Nephron progenitor cell (in vitro differentiated cells): ENCODE measurements at places on chromosomes 7 and 10.

DNA sequence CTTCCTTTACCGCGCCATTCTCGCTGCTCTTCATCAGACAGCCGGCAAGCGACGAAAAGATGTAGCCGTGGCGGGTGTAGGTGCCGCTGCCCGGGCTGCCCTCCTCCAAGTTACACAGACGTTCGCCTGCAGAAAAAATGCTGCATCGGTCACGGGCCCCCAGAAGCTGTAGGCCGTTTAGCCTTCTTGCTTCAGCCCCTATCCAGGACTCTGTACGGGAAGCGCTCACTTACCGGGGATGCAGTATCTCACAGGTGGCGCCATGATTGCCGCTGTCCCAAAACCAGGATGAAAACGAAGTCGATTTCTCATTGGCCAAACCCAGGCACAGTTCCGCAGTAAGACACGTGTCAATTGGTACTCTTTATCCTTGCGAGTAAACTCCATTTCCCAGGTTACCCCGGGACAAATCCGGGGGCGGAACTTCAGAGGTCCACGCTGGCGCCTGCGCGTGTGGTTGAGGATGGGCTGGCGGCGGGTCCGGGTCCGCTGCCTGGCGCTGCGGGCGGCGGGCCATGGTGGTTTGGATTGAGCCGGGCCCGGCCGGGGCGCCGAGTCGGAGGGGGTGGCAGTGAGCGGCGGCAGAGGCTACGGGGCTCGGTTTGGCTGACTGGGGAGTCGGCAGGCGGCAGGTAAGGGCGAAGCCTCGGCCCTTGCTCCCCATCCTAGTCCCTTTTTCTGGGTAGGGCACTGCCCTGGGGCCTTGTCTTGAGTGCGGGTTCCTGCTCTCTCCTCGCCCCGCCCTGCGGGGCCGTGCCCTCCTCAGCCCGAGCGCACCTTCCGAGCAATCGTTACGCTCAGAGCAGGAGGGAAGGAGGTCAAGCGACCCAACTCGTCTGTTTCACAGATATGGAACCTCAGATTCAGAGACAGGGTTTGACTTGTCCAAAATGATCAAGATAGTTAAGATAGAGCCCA is at the start of the genes EXOSC1 and ZDHHC16:
TSS of gene EXOSC1 (minus strand) at position 285 of the 918 bp plus-strand sequence. CDS start at position 264, 21 bp downstream.
TSS of gene ZDHHC16 (plus strand) at position 454 of the 918 bp plus-strand sequence. CDS start 5,501 bp downstream, outside the sequence.
- peak; percentile 91 for DNase-seq

GRCh38 chr7:3431306-3431705 is 130.3 kb downstream of the SDK1 start:
- DNase-seq = no peak

DNA sequence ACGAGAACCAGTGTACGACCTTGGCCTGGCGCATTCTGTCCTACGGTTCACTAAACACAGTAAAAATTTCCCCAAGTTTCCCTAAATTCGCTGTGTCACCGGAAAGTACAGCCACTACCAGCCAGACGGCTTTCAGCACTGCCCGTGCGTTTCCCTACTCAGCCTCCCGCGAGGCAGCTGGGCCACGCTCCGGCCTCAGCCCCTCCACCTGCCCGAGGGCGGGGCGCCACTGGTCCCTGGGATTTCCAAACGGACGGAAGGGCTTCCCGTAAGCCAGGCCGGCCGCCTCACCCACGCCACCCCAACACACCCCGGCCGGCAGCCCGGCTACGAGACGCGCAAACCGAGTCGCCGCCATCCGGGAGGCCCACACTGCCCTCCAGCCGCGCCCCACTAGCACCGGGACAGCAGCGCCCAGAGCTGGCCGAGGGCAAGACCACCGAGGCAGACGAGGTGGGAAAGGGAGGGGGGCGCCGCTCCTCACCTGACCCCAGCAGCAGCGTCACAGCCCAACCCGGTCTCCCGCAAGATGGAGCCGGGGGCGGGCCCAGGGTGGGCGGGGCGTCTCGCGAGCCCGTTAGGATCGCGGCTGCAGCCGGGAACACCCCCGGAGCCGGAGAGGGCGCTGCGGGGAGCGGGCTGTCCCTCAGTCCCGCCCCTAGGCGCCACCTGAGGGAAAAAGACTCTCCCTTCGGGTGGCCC is at the start of gene ANXA7:
TSS of gene ANXA7 (minus strand) at position 531 of the 702 bp plus-strand sequence. CDS start 13,202 bp downstream, outside the sequence.
- DNase-seq = peak; percentile 97

GRCh38 chr10:112991888-112992491 is 41.9 kb downstream of the TCF7L2 start:
- DNase-seq = no peak

DNA sequence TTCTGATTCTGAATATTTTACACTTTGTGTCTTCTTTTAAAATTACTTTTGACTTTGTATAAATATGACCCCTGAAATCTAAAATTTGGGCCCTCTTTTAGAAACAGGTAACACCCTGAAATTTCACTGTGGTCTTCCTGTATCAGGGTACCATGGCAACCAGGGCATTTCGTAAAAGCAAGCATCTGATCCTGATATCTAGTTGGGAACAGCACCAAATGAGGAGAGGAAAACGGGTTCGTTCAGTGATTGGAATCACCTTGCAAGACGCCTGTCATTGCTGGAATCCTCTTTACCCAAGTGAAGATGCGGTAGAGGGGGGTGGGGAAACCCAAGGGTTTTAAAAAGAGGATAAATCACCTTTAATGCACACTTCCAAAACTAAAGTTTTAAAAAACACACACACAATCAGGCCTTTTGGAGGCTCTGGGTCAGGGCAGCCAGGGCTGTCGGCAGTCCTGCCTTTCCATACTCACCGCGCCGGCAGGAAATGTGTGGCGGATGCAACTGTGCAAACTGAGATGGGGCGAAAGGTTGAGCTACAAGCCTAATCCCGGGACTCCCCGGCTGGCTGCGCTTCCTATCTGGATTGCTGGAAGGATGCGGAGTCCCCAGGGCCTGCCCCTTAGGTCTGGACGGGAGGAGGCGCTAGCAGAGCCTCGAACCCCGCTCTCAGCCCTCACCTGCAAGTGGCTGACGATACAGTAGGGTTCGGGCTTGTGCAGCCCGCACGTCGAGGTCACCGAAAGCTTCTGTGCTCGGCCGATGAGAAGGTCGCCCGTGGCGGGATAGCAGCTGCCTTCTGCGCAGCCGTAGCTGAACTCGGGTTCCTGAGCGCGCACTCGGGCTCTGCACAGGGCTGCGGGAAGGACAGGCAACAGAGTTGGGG is 1.8 kb downstream of the LAMB1 start:
- DNase-seq = peak; percentile 49

DNA sequence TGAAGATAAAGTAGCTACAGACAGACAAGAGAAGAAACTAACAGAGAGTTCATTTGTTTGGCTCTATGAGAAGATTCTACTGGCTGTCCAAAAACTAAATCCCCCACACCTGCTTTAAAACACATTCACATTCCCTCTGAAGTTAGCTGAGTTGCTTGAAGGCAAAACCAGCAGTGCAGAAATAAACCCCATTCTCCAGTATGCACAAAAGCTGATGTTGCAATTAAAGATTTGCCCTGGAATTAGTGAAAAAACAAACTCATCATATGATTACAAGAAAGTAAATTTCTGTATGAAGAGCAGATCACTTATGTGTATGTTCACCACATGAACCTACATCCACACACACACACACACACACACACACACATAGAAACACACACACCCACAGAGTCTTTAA is 9.3 kb upstream of the CAV1 start:
- no peak for DNase-seq

DNA sequence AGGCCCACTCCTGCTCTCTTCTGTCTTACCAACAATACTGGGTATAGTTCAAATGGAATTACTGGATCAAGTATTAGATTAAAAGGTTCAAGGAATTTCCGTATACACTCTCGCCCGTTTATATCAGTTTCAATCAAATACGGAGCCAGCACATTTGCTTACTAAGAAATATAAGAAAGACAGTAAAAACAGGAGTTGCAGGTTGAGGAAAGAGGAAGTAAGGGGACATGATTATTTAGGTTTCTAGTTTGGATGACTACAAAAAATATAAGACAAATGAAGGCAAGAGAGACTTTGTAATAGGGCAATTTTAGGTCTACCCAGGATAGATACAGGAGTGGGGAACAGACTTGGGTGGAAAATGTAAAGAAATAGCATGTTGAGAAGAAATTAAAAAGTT is 109.9 kb upstream of the ABI1 start:
- DNase-seq = no peak

DNA sequence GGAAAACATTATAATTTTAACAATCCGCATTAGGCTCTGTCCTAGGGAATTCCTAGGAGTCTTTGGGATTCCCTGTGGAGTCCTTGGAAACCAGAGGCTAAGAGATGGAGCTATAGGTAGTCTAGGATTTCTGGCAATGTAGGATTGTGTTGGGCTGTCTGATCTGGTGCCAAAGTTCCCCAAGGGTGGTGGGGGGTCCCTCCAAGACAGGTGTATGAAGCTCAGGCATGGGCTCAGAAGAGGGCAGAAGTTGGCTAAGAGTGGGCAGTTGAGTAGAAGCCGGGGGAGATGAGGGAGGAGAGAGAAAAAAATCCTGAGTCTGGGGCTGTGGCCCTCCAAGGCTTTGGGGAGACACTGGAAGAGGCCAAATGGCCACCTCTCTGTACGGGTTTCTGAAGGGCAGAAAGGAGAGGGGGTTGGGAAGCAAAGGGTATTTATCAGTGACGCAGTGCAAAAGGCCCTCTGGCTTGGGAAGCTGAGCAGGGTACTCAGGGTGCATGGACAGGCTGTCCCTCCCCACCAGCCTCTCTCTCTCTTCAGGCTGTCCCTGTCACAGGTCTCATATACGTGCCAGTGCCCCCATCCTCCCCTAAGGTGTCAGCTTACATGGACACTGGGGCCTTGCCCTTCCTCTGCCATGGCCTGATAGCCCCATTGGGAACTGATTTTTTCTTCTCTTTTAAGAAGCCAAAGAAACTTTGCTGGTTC is 929 bp downstream of the HOXA6 start:
- DNase-seq = peak; percentile 50

DNA sequence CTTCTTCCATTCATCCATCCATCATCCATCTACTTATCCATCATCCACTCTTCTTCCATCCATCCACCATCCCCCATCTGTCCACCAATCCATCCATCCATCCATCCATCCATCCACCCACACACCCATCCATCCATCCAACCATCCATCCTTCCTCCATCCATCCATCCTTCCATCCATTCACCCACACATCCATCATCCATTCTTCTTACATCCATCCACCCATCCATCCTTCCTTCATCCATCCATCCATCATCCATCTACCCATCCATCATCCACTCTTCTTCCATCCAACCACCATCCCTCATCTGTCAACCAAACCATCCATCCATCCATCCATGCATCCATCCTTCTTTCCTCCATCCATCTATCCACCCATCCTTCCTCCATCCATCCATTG is 429.3 kb downstream of the DNAJB6 start:
- no peak for DNase-seq

DNA sequence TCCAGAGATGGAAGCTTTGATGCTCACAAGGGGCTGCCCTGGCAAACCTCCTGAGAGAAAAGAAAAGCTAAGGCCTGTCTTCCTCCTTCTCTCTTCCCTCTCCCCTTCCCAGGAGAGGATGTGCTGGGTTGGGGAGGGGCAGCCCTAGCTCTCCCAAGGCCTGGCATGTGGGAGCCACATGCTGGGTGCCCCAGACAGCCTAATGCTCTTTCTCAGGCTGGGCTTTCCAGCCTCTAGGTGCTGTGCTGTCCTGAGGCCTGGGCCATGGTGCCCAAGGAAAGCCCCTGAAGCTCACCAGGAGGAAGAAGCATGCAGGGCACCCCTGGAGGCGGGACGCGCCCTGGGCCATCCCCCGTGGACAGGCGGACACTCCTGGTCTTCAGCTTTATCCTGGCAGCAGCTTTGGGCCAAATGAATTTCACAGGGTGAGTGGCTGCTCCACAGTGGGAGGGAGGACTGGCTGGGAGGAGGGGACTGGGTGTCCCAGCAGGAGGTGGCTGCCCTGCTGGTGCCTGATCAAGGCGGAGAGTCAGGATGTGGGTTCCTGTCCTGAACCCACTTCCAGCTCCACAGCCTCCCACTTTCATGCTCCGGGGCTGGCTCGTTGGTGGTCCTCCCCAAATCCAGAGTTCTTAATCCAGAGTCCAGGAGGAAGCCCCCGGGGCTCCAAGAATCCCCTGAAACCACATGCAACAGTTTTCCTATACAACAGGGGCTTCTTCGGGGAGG is 1.7 kb downstream of the CPA5 start:
- no peak for DNase-seq

DNA sequence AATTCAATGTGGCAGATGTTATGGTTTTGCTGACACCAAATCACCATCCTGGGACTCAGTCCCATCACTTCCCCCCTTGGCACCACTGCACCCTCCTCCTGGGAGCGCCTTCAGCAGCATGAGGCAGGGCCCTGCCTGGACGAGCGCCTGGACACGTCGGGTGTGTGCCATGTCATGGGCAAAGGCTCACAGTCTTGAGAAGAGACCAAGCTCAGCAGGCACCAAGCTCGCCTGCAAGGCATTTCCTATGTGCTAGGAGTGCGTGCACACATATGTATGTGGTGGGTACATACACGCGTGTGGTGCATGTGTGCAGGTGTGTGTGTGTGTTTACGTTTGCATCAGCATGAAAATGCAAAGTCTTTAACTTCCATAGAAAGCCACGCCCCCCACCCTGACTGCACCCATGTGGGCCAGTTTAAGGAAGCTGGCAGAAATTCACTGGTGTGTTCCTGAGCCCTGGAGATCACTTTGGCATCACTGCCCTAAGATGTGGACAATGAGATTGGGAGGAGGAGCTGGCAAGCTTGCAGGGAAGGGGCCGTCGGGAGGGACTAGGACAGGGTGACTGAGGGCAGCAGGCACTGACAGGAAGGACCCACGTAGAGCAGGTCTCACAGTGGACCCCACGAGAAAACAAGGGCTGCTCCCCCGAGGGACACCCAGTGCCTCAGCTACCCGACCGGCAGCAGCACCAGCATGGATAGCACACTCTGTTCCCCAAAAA is 169.9 kb upstream of the PPP2R2D start:
- no peak for DNase-seq

- DNase-seq = no peak
These were observed 260.1 kb upstream of the PODXL start for GRCh38 chr7:131816391-131817007.

DNA sequence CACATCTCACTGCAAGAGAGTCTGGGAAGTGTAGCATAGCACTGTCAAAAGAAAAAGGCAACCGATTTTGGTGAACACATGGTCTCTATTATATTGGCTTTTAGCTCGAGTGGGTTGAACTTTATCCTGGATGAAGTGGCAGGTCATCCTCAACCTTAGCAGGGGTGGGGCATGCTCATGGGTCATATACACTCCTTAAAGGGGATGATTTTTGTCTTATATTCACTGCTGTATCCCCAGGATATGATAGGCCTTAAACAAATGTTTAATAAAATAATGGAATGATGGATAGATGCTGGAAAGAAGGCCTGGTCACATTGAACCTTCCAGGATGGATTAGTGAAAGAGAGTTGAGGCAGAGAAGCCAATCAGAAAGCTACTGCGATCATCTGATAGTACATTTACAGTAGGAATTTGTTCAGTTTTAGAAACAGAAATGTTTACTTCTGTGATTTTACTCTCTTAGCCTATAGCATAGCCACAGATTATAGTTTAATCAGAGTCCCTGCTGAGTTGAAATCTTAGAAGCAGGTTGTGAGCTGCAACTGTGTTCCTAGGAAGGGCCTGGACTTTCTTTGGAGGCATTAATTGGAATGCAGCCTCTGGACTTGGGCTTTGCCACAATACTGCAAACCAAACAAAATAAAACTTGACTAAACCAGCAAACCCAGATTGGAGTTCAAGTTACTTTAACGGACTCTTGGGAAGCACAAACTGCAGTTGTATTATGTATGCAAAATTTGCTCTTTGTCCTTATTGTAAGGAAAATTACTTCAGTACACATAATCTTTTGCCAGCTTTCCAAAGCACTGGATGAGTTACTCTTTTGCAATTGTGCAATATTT is 138.3 kb downstream of the BMPER start:
- DNase-seq = no peak

GRCh38 chr7:135708041-135708440 is 19.9 kb downstream of the SLC13A4 start:
- no peak for DNase-seq

- DNase-seq = no peak
These were observed 127.8 kb downstream of the ICA1 start for GRCh38 chr7:8134089-8134733.

GRCh38 chr10:17231788-17232187 is 3.7 kb downstream of the VIM start:
- DNase-seq = no peak
